Fibroblast of skin of right biceps (primary cell): ENCODE measurements at places on chromosomes 7 and 10.

GRCh38 chr7:143363016-143363937 is 764 bp upstream of the FAM131B start:
- DNase-seq = no peak

- no peak for DNase-seq
These were observed at the start of gene ASZ1 for GRCh38 chr7:117427258-117427701. Gene ASZ1 (minus strand): TSS chr7:117427493. CDS start chr7:117427460, 33 bp downstream.

DNA sequence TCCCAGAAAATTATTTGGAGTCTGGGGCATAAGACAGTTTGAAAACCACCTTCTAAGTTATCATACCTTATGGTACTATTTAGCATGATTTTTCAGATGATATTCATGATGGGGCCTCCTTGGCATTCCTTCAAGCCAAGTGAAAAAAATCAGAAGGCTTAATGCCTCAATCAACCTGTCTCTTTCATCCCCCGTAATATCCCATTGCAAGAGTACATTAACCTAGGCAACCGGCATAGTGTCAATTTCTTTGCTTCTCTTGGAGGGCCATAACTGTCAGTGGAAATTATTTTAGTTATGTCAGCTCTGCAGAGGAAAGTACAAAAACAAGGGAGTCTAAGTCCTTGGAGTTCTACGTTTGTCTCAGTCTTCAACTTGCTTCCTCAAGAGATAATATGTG is 43.4 kb downstream of the INHBA start:
- DNase-seq = no peak

- no peak for DNase-seq
These were observed 8.6 kb upstream of the ZNF713 start for GRCh38 chr7:55878691-55879090.
